ENCODE measurements at places on chromosomes 3 and 15. TPM values are rescaled to one million over a fixed set of nuclear protein-coding genes. Genes with fewer than 3 reads are reported as not detected.

CCK gene
- not detected for total RNA-seq

- DNase-seq = peak; percentile 94
Measured at GRCh38 chr3:152272771-152273242, 4.1 kb downstream of the MBNL1 start.

GRCh38 chr3:45642731-45643152 is 46.5 kb upstream of the SACM1L start:
- peak; percentile 88 for DNase-seq

DNA sequence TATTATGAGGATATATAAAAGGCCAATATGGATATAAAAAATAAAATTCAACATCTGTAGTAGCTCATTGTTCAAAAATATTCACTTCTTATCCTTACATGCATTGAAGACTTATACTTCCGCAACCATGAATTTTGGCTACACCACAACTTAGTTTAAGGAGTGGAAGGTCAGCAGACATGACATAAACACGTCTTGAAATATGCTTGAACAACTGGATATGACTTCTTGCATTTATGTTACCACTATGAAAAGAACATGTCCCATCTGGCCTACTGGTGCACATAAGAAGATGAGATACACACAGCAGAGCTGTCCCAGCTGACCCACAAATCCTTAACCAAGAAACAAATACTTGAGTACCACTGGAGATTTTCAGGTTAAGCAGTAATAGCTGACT is 52.1 kb downstream of the MYO9A start:
- DNase-seq = no peak

PATL2 gene
- total RNA-seq = not detected

DNA sequence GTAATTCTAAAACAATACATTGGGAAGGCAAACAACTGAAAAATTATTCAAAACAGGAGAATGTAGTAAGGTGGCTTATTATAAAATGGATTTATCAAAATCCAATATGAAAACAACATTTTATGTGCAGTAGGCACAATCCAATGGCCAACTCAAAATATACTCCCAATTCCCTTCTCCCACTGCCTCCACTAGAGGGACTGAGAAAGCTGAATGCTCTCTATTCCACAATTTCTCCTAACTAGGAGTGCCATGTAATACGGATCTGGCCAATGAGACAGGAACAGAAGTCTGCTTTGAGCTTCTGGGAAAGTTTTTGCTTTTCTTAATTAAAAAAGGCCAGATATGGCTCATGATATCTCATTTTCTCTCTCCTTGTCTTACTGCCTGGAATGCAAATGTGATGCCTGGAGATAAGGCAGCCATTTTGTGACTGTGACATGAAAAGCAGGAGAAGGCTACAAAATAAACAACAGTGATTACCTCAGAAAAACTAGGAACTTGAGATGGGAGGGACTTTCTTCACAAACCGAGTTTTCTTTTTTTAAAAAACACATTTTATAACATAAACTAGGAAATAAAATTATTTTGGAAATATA is 18.8 kb upstream of the VGLL4 start:
- DNase-seq = no peak

- DNase-seq = peak; percentile 9
Measured at GRCh38 chr3:113825090-113825489, 13.5 kb upstream of the GRAMD1C start.

- peak; percentile 83 for DNase-seq
Measured at GRCh38 chr3:105166893-105167292, 199.8 kb upstream of the ALCAM start.

GRCh38 chr3:30779686-30780287 is 114.7 kb downstream of the GADL1 start:
- peak; percentile 38 for DNase-seq

GRCh38 chr3:77149382-77149781 is 109.5 kb downstream of the ROBO2 start:
- no peak for DNase-seq

GRCh38 chr3:131597816-131598215 is 95.0 kb upstream of the MRPL3 start:
- no peak for DNase-seq

- peak; percentile 69 for DNase-seq
Measured at GRCh38 chr15:63198371-63199250, 9.2 kb downstream of the RAB8B start.

- DNase-seq = no peak
Measured at GRCh38 chr3:52705438-52705687, 228 bp downstream of the GLT8D1 start.

GRCh38 chr3:142935963-142936362 is 27.5 kb downstream of the PAQR9 start:
- no peak for DNase-seq

INSYN1 gene
- total RNA-seq = 0.18 TPM

MANF gene
- 78.9 TPM for total RNA-seq

DNA sequence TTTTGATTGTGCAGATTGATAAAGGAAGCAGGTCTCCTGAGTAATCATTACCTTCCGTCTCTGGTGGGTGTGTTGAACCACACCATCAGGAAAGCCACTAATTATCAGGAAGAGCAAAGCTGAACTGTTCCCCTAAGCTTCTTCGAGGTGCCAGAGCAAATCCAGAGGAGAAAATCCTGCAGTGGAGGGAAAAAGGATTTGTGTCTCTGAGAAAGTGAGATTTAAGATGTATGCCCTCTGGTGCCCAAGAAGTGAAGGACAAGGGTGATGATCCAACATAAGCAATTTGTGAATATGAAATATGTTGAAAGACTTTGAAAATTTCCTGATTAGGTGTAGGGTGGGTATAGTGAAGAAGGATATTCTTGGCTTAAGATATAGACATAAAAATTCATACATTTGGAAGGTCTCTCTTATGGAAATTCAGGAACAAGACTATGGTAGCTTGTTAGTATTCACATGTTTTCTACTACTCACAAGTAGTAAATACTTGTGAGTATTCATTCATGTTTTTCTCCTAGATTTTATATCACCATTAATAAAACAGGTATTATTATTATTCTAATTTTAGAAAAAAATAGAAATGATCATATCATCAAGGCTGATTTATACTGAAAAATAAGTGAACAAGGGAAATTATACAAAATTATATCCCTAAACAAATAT is 34.8 kb downstream of the COMMD2 start:
- peak; percentile 82 for DNase-seq

XIRP1 gene
- under 0.01 TPM for total RNA-seq

DNA sequence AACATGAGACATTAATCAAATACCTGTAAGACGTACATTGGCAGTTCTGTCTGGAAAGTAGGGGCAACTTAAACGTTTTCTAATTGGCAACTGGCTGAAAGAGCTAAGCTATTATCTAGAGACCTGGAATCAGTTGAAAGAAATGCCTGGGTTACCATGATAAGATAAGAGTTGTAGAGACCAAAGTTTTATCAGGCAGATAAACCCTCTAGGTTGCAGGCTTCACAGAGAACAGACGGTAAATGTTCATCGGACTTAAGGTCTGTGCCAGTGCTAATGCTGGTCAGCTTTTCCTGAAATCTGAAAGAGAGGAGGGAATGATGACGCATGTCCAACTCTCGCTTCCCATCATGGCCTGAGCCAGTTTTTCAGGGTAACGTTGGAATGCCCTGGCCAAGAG is 196.2 kb downstream of the ROBO2 start:
- no peak for DNase-seq

FAH gene
- total RNA-seq = 48.6 TPM

DNA sequence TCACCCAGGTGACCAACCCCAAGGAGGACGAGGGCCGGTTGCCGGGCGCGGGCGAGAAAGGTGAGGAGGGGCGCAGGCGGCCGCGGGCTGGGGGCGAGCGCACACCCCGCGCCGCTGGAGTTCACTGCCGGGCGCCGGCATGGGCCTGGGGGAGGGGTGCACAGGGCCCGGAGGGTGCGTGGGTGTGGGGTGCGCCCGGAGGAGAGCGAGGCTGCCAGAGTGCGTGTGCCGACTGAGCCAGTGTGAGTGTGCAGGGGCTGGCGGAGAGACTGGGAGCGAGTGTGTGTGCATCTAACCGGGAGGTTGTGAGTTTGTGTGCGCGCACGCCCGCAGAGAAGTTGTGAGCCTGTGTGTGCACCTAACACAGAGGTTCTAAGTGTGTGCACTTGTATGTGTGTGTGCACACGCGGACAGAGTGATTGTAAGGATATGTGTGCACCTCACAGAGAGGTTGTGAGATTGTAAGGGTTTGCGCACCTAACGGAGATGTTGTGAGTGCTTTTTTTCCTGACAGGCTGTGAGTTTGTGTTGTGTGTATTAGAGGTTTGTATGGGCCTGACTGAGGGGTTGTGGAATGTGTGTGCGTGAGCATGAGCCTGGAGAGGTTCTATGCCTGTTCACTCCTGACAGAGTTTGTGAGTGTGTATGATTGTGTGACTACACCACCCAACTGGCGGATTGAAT is 681 bp downstream of the CTDSPL start:
- peak; percentile 75 for DNase-seq

- DNase-seq = no peak
Measured at GRCh38 chr3:160860346-160860745, 104.3 kb downstream of the PPM1L start.

DNA sequence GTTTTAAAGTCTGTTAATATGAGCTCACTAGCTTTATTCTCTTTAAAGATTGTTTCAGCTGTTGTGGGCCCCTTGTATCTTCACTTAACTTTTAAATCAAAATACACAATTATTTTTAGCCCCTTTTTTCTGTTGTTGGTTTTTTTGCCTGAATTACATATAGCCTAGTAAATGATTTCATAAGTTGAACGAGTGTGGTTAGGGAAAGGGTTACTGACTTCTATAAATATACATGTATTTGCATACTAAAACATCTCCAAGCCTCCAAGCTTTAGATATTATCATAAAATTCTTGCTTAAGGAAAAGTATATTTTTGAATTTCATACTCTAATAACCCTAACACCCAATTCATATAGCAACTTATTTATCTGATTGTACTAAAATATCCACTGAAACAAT is 73.2 kb upstream of the ARL6 start:
- no peak for DNase-seq

CHRFAM7A gene
- total RNA-seq = not detected

GRCh38 chr3:122281891-122282290 is 43.2 kb upstream of the CSTA start:
- no peak for DNase-seq

DNA sequence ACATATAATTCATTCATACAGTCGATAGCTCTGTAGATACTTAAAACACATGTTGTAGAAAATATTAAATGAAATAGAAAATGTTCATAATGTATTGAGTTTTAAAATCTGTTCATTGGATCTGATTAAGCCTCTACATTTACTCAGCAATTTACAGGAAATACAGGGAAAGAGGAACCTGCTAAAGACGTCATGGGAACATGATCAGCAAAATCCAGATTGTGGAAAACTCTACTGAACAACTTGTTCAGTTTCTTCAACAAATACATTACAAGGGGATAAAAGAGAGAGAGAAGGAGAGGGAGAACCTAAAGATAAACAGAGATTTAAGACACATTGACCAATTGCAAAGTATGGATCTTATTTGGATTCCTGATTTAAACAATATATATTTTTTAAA is 46.7 kb downstream of the KLHL6 start:
- DNase-seq = no peak

RBPMS2 gene
- total RNA-seq = not detected

DNA sequence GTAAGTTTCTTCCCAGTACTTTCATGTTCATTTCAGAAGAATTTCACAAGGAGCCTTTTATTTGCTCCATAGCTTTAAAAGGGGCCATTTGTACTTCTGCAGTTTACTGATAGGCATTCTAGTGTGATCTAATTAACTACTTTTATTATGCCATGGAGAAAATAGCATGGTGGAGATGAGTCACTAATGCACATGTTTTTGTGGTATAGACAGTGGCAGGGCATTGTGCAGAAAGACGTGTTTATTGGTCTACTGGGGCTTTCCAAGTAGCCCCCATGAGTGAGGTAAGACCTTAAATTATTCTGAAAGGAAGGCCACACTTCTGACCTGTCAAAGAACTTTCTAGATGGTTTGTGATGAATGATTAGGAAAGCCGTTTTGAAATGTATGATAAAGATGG is 810.0 kb upstream of the NR2F2 start:
- no peak for DNase-seq

DNA sequence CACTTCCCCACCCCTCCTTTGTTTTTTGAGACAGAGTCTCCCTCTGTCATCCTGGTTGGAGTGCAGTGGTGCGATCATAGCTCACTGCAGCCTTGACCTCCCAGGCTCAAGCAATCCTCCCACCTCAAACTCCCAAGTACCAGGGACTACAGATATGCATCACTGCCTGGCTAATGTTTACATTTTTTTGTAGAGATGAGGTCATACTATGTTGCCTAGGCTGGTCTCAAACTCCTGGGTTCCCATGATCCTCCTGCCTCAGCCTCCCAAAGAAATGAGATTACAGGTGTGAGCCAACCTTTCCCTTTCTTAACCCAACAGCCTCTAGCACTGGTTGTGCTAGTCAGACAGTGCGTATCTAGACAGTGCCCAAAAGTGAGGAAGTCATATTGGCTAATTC is 6.4 kb upstream of the GATM start:
- DNase-seq = no peak

DNA sequence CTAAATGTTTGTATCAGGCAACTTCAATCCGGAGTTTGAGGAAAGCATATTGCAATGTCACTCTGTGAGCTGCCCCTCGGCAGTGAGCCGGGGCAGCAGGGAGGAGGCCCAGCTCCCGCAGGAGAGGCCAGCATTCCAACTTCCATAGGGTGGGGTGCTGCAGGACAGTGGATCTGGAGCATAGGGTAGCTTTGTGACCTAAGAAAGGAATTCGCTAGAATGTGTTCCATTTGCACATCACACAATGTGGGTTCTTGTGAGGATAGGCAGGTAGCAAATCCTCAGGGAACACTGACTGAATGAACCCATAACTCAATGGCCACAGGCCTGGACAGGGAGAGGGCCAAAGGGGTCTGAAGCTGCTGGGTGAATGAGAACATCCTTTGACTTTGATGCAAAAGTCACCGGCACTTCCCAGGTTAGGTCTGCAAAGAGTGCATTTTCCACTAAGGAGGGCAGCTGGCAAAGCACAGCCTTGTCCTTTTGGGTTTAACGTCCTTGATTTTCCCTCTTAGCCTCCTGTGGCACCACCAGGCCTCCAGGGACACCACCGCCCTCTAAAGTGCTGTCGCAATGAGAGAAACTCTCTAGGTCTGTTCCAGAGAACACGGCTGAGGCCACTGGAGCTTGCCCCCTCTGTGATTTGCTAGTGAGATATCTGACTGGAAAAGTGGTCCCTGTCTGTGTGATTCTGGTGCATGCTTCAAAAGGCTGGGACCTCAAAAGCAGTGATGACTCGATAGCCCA is 36.2 kb downstream of the GABRB3 start:
- DNase-seq = no peak

DNA sequence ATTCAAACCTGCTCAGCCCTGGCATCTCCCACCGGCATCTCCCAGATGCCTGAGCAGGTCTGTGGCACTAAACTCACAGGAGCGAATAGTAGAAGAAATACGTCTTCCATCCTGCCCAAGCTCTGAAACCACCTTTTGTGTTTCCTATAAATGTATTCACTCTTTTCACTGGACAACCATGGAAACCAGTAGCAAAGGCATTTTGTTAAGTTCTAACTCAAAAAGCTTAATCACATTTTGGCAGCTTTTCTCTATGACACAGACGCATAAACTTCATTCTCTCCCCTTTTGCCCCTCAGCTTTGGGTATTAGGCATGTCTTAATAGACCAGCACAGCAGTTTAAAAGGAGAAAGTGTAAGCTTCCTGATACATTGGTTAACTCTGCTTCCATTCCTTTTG is 24.5 kb upstream of the ARNT2 start:
- DNase-seq = no peak

Measured in IMR-90 (cell line).